Suprapubic skin (tissue), 4 donors: ENCODE measurements at places on chromosomes 5 and 9.

- no peaks in the 10 kb centered on the region for H3K4me1 ChIP-seq
- no peaks in the 10 kb centered on the region for H3K36me3 ChIP-seq
- no peaks in the 10 kb centered on the region for H3K27me3 ChIP-seq
- H3K27ac ChIP-seq, result no peak overlapping the region
- H3K4me3 ChIP-seq, result no peak overlapping the region
- no peak for DNase-seq
Measured at GRCh38 chr5:76114179-76114851, 31.1 kb downstream of the SV2C start.

- H3K4me1 ChIP-seq, result peaks cover 17% of the 10 kb centered on the region
- no peak for DNase-seq
- H3K27me3 ChIP-seq, result no peaks in the 10 kb centered on the region
- H3K4me3 ChIP-seq, result no peak overlapping the region
- peak overlapping the region; percentile 27 for H3K27ac ChIP-seq
- H3K36me3 ChIP-seq, result no peaks in the 10 kb centered on the region
Measured at GRCh38 chr5:124866355-124867136, 120.1 kb upstream of the ZNF608 start.

DNA sequence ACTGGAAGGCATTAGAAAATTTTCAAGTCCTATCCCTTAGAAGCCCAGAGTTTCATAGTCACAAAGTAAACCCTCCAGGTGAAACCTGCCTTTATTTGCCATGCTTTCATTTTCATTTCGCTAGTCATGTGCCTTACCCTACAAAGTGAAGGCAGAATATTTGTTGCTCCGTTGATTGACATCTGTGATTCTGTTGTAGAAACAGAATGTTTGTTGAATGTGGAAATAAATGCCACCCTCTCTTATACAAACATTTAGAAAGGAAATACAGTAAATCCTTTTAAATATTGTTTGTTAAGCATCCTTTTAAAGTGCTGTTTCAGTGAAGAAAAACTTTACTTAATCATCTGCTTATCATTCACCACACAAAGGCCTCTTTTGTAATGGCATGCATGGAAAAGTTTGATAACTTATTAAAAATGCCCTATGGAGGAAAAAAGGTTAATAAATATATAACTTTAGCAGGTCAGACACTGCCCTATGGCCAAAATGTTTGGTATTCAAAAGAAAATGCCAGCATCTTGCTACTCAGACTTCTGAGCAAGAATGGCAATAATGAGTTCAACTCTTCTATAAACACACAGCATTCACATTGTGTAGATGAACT, 34.3 kb upstream of the CAST start:
- no peak overlapping the region for H3K4me3 ChIP-seq
- peak overlapping the region; percentile 11 for H3K27ac ChIP-seq
- no peak for DNase-seq
- H3K4me1 ChIP-seq, result peaks cover 28% of the 10 kb centered on the region

DNA sequence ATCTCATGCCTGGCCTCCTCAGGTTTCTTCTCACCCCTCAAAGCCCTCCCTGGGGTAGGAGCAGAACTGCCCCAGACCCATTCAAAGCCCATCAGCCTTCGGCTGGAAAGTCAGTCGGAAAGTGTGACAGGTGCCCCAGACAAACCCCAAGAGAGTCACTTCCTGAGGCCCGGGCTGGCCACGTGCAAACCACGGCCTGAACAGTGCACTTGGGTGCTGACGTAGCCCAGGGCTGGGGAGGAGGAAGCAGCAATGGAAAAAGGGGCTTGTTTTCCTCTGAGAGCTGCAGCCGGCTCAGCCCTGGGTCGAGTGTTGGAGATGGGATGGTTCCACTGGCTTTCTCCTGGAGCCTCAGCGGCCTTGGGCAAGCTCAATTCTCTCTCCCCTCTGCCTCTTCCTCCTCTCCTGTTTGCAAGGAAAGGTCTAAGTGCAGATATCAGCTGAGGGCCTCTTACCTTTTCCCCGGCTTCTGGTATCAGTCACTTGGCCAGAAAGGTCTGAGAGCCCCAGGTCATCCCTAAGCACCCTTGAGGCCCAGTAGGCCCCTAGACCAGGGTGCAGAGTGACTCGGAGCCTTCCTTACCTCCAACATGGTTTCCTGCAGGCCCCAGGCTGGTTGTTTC, 5.9 kb upstream of the EGR1 start:
- H3K4me1 ChIP-seq, result peaks cover 44% of the 10 kb centered on the region
- no peak for DNase-seq
- H3K36me3 ChIP-seq, result no peaks in the 10 kb centered on the region
- no peak overlapping the region for H3K4me3 ChIP-seq
- no peak overlapping the region for H3K27ac ChIP-seq
- no peaks in the 10 kb centered on the region for H3K27me3 ChIP-seq

DNA sequence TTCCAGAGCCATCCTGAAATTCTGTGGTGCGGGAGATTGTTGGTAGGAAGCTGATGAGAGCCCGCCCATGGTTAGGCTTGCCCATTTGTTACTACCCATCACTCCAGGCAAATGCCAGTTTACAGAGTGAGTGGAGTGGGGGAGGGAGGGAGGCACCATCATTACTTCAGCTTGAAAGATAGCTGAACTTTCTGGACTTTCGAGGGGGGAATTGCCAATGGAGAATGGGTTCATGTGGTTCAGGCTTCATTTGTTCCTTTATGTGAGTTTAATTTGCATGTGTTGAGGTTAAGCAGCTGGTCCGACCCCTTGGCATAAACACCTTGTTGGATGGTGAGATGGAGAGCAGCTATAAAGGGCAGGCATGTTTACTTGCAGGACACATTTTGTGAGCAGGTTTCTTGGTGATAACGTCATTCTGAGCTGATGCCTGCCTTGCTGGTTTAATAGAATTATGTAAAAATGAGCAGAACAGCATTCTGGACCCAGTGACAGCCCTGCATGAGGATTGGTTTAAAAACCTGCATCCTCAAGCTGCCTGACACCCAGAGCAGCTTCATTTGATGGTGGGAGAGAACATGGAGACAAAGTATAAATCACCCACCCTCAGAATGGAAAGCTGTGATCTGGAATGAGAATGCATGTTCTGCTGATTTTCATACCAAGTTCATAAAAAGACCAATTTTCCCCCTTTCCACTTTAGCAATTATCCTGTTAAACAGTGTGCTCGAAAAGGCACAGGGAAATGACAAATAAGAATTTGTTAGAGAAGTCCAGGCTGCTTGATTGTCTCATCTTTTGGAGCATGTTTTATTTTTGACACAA, 106.3 kb downstream of the TRIO start:
- peaks cover 23% of the 10 kb centered on the region for H3K4me1 ChIP-seq
- no peak overlapping the region for H3K27ac ChIP-seq
- no peak overlapping the region for H3K4me3 ChIP-seq

GRCh38 chr9:79615038-79615437, 43.3 kb downstream of the TLE4 start:
- no peaks in the 10 kb centered on the region for H3K36me3 ChIP-seq
- no peak for DNase-seq
- H3K4me1 ChIP-seq, result peaks cover 22% of the 10 kb centered on the region

- H3K4me1 ChIP-seq, result no peaks in the 10 kb centered on the region
- H3K4me3 ChIP-seq, result no peak overlapping the region
- H3K27me3 ChIP-seq, result no peaks in the 10 kb centered on the region
- H3K27ac ChIP-seq, result no peak overlapping the region
- no peaks in the 10 kb centered on the region for H3K36me3 ChIP-seq
Measured at GRCh38 chr5:45355189-45355992, 340.8 kb downstream of the HCN1 start.

DNA sequence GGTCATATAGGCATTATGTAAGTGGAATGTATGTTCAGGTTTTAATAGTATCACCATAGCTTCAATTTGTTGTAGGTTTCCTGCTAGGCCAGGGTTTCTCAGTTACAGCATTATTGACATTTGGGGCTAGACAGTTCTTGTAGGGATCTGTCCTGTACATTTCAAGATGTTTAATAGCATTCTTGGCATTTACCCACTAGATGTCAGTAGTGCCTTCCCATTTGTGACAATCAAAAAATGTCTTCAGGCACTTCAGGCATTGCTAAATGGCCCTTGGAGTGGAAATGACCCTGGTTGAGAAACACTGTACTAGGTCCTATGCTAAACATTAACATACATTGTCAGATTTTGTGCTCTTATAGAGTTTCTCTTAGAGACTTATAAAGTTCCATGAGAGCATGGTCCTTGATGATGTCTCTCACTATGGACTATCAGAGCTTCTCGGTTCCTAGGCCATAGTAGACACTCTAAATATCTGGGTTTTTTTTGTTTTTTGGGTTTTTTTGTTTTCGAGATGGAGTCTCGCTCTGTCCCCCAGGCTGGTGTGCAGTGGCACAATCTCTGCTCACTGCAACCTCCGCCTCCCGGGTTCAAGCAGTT, 1.4 kb downstream of the KIF20A start:
- H3K36me3 ChIP-seq, result peaks cover 18% of the 10 kb centered on the region
- H3K27ac ChIP-seq, result no peak overlapping the region
- H3K27me3 ChIP-seq, result no peaks in the 10 kb centered on the region

GRCh38 chr9:70136632-70137031, 93.0 kb downstream of the MAMDC2 start:
- no peak overlapping the region for H3K4me3 ChIP-seq
- no peak overlapping the region for H3K27ac ChIP-seq
- no peak for DNase-seq
- H3K27me3 ChIP-seq, result no peaks in the 10 kb centered on the region

DNA sequence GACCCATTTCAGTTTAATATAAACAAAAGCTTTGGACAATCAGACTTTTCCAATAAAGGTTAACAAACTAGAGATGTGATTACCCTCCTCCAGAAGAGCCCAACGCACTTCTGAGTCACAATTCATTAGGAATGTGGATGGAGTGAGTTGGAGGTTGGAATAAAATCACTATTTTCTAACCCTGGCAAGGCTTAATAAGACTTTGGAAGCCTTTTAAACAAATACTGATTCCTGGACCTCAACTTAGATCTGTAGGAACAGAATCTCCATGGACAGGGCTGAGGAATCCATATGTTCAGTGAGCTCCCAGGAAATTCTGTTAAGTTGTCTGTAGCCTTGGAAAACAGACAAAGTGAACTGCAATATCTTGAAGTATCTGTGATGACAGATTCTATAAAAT, 233.5 kb upstream of the ELL2 start:
- no peak for DNase-seq
- H3K36me3 ChIP-seq, result no peaks in the 10 kb centered on the region
- H3K27me3 ChIP-seq, result no peaks in the 10 kb centered on the region
- H3K27ac ChIP-seq, result no peak overlapping the region
- H3K4me3 ChIP-seq, result no peak overlapping the region
